Activated T-helper 17 cell treated with anti-CD3 and anti-CD28 coated beads, Interleukin-2, amount 50 U/mL, for 72 hours (primary cell): ENCODE measurements at places on chromosomes 12 and 14.

DNA sequence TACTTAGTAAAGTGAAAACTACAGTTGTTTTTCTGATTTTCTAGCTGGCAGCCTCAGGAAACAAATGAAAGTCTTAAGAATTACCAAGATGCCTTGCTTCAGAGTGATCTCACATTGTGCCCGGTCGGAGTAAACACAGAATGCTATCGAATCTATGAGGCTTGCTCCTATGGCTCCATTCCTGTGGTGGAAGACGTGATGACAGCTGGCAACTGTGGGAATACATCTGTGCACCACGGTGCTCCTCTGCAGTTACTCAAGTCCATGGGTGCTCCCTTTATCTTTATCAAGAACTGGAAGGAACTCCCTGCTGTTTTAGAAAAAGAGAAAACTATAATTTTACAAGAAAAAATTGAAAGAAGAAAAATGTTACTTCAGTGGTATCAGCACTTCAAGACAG lies 28.9 kb downstream of the RXYLT1 start:
- no peak for ATAC-seq

GRCh38 chr12:66196806-66197205 lies 7.8 kb downstream of the IRAK3 start:
- peak; percentile 98 for ATAC-seq

DNA sequence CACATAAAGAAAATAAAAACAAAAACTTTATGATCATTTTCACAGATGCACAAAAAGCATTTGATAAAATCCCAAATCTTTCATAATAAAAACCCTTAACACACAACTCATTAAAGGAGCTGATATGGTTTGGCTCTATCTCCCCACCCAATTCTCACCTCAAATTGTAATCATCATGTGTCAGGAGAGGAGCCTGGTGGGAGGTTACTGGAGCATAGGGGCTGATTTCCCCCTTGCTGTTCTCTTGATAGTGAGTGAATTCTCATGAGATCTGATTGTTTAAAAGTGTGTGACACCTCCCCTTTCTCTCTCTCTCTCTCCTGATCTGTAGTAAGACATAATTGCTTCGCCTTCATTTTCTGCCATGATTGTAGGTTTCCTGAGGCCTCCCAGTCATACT lies 790.7 kb downstream of the C12orf50 start:
- ATAC-seq = no peak

- ATAC-seq = no peak
Observed at GRCh38 chr12:132806857-132807256, 21.8 kb downstream of the GOLGA3 start.

- ATAC-seq = no peak
Observed at GRCh38 chr12:42325326-42325652, 605 bp downstream of the ZCRB1 start.

- ATAC-seq = no peak
Observed at GRCh38 chr12:10069099-10069498, 29.7 kb downstream of the CLEC1A start.
